ENCODE measurements at places on chromosomes 1 and 21.

DNA sequence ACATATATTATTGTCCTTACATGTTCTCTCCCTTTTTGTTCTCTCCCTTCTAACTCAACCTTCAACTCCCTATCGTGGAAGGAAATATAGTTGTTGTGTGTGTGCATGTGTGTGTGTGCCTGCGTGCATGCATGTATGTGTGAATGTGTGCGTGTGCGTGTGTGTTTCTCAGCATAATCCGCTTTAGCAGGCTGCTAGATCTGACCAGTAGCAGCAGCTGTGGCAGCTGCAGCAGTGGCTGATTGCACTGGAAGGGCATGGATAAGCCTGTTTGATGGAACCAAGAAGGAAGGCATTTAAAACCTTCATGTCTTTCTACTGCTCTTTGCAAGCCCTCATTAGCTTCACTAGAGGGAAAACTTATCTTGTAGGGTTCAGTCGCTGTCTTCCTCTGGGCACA lies 65.6 kb upstream of the IRF2BP2 start:
- DNase-seq: no peak

DNA sequence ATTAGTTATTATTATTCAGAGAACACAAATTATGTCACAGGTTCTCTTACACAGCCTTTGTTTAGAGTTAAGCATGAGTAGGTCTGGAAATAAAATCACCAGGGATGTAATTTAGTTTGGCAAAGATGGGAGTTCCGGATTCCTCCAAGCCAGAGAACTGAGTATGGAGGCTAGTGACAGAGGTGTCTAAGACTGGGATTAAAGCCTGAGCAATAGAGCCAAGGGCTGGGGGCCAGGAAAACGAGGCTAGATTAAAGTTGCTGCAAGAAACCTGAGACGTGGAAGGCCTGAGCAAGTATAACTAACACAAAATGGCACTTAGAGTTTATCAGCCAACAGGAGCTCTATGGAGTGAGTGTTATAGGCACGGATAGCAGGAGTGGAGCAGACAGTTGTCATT lies 381.6 kb downstream of the SRGAP2C start:
- DNase-seq: no peak

DNA sequence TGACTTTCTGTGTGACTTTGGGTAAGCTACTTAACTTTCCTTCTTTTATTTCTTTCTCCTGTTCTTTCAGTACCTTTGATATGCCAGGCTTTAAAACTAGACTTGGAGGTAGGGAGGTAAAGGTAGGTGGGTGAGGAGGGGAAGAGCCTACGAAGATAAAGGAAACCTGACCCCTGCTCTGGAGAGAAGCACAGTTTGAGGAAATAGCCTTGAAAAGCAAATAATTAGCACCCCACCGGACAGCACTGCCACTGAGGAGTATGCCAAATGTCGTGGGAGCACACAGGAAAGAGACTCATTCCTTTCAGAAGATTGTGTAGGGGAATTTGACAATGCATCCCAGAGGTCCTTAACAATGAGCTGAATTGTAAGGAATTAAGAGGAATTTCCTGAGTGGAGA lies 65.2 kb upstream of the SPAG17 start:
- DNase-seq: no peak

- DNase-seq: no peak
Measured at GRCh38 chr1:54127594-54128300, 25.1 kb downstream of the CDCP2 start.

Measured in activated CD8-positive, alpha-beta memory T cell treated with anti-CD3 and anti-CD28 coated beads for 1 hour (primary cell).